ENCODE measurements at places on chromosomes 3 and 15.

DNA sequence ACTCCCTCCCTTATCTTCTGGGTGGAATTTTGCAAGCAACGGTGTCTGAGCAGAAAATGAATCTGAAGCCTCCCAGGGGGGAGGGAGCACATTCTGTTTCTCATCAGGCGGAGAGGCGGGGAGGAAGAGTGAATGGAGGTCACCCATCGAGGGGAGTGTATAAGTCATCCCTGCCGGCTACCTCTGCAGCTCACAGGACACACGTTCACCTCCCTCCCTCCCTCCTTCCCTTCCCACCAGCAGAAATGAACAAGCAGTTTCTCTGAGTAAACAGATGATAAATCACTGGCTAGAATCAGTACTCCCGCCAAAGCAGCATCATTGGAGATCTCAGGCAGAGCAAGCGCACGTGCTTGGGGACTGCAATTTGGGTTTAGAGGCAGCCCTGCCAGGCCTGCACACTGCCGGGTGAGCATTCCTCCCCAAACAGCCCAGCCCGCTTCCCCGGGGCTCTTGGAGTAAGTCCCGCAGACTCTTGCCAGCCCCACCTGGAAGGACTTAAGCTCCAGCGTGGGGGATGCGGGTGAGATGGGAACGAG, 38.3 kb downstream of the CPN2 start:
- no peak for DNase-seq

DNA sequence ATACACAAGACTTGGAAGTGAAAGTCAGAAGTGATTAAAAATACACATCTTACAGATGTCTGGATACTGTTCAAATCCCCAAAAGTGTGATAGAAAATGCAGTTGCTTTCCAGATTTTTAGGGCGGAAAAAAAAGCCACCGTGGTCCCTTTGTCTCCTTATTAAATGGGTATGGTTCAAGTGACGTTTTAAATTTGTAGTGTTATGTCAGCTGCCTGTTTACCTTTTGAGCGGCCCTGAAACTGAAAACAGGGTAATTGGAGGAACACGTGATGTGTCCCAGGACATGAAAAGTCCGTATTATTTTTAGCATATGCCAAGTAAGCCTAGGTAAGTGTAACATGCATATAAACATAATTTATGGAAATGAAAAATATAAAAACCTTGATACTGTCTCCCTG, 109.0 kb upstream of the PDZRN3 start:
- DNase-seq: no peak

GRCh38 chr3:157916672-157917071, 189.5 kb downstream of the SHOX2 start:
- no peak for DNase-seq

DNA sequence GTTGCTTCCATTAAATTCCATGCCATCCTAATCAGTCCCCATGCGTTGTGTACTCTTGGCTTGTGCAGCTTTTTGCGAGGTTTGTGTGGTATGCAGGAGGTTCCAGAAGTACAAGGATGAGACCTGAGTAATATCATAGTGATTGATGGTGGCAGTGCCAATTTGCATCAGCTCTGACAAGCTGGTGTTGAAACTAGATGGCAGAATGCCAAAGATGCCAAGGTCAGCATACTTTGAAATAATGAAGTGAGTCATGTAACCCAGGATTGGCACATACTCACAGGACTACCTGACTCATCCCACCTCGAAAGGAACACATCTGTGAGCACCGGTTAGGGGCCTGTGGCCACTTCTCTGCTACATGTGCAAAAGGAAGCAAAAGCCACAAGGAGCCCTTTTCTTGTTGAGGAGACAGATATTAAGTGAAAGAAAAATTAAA, 14.3 kb downstream of the KAT2B start:
- DNase-seq: peak; percentile 96

DNA sequence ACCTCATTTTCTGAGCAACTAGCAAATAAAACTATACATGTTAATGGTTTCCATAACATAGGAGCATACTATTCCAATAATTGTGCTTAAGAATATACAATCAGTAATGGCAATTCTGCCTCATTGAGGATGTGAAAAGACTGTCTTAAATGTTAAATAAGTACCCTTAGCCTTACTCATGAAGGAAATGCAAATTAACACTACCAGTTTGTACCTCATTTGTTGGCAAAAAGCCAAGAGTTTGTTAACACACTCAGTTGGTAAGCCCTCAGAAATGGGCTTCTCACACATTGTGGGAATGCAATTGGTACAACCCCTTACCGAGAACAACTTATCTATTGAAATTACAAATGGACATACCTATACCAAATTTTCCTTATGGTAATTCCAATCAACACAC, 9.2 kb upstream of the STT3B start:
- no peak for DNase-seq

DNA sequence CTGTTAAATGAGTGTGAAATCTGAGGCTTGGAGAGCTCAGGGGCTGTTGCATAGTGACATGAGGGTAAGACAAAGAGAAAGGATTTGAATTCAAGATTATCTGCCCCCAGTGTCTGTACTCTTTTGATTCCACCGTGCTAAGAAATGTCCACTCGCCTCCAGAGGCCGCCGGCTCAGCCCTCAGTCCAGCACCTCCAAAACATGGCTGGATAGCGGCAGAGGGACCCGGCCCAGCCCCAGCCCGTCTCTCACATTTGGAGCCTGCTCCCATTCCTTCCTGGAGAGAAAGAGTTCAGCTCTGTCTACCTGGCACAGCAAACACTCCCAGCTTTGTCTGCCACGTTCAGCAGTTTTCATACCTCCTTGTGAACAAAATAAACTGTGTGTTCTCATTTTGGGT, 84.8 kb upstream of the IQSEC1 start:
- DNase-seq: no peak

DNA sequence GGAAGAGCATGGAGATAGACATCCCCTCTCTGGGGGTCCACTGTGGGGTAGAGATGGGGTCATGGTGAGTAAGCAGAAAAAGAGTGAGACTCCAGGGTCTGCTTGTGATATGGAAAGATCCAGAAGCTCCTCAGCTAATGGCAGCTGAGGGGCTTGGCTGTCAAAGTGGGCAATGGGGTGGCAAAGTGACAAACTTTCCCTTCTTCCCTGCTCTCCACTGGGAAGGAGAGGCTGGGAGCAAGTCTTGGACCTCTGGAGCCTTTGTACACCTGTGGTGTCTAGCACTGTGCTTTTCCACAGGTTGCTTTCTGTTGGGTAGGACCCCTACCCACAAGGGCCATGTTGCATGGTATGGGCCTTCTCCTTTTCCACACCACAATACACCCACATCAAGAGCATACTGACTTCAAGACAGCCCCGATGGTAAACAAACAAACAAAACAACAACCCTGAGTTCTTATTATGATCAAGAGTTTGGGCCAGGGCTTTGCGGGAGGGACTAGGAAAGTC, 3.5 kb downstream of the ITGA11 start:
- no peak for DNase-seq

DNA sequence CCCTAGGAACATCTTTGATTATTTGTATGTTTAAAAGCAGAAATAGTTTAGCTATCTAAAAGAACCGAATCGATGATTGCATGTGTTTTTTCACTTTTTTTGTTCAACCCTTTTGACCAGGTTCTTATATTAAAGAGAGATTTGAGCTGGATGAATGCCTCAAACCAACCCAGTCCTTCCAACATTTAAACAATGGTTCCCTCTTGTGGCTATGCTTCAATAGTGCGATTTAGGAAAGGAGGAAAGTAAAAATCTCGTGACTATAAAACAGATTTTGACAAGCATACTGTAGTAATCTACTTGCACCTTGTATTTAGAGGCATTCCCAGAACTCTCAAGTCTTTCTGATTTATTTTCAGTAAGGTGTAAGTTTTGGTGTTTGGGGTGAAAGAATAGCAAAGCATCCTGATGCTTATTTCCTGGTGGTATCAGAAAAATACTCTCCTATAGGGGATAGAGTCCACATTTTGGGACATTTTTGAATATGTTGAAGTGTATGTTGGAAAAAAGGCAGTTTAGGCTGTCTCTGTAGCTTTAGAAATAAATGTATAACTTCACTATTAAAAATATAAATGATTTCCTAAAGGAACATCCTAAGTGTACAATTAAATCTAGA, 159.6 kb upstream of the KCNH8 start:
- DNase-seq: peak; percentile 22

GRCh38 chr3:108329947-108330346, 33.6 kb downstream of the HHLA2 start:
- no peak for DNase-seq

DNA sequence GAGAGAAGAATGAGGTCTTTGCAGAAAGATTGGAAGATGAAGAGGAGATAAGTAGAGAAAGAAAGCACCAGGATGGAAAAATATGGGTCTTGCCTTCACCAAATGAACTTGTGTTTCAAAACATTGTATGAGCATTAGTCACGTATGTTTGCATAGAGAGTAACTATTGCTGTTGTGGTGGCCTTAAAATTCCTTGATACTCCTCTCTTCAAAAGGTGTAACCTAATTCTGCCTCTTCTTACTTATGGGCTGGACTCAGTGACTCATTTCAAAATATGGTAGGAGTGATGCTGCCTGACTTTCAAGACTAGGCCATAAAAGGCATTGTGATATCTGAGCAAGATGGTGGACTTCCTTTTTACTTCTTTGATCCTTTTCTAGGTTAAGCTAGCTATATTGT, 228.7 kb upstream of the ZNF385D start:
- DNase-seq: no peak

DNA sequence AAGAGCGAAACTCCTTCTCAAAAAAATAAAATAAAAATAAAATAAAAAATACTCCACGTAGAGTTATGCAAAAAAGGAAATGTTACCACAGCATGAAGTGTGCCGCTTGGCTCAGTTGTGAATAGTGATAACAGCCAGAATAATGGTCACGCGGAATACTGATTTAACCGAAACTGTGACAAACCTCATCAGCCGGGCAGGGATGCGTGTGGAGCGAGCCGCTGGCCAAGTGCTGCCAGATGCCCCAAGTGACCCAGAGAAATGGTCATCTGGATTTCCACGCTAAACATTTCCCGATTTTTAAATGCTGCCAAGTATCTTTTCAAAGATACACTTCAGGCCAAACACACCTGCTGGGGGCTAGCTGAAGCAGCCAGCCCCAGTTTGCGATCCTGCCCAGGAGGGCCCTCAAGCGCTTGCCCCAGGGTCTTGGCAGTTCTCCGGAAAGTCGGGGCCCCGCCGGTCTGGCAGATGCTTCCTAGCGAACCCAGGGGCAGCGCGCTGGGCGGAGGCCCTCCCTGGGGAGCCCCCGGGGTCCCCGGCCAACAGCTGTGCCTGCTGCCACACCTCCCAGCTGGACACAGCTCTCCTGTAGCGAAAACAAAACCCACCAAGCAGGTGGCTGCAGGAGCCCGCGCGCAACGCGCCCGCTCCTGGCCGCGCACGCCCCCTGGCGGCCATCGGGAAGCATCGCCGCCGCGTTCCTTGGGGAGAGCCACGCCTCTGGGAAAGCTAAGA, 35.1 kb downstream of the CMTM6 start:
- DNase-seq: peak; percentile 79

DNA sequence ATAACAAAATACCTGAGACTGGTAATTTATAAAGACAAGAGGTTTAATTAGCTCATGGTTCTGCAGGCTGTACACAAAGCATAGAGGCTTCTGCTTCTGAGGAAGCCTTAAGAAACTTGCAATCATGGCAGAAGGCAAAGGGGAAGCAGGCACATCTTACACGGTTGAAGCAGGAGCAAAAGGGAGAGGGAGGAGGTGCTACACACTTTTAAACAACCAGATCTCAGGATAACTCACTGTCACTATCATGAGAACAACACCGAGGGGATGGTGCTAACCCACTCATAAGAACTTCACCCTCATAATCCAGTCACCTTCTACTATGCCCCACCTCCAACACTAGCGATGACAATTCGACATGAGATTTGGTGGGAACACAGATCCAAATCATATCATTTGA, 54.4 kb downstream of the ATP8B4 start:
- no peak for DNase-seq
